ENCODE measurements at places on chromosomes 16 and 17.

DNA sequence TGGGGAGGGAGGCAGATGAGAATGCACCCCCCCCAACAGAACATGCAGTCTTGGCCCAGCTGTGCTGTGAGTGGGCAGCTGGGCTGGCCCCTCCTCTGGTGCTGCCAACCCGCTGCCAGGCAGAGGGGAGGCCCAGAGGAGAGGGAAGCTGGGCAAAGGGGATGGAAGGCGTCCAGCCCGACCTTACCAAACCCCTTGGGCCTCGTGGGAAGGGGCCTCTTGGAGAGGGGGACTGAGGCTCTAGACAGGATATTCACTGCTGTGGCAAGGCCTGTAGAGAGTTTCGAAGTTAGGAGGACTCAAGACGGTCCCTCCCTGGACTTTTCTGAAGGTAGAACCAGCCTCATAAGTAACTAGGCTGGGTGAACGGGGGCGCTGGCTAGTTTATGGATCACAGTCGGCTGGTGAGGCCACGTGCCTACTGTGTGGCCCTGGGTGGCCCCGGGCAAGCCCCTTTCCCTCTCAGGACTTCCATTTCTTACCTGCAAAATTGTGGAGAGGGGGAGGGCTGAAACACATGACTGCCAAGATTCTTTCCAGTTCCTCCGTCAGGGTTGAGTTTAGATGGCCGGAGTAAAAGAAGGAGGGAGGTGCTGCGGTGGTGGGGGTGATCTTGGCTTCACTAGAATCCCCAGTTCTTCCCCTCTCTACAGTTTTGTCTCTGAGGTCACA lies 857 bp upstream of the STAT5A start:
- no peak for DNase-seq

GRCh38 chr17:66576473-66576872 lies 258.4 kb upstream of the CACNG5 start:
- DNase-seq, result no peak

DNA sequence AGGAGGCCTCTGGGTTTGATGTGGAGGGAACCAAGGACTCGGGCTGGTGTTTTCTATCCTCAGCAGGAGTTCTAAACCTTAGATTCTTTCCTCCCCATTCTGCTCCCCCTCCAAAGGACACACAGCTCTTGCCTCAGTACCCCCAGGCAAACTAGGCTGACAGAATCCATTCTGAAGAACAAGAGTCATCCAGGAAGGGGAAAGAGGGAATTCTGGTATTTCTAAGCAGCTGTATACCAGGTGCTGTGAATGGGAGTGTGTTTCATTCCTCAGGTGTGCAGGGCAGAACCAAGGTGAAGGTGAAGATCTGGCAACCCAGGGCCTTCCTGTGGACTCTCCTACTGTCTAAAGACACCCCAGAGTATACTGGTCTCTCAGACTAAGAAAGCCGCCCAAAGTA lies 4.1 kb downstream of the INPP5K start:
- no peak for DNase-seq

- peak; percentile 83 for DNase-seq
Measured at GRCh38 chr17:979539-980405, at the start of gene NXN. NXN (minus strand) TSS chr17:979776.

DNA sequence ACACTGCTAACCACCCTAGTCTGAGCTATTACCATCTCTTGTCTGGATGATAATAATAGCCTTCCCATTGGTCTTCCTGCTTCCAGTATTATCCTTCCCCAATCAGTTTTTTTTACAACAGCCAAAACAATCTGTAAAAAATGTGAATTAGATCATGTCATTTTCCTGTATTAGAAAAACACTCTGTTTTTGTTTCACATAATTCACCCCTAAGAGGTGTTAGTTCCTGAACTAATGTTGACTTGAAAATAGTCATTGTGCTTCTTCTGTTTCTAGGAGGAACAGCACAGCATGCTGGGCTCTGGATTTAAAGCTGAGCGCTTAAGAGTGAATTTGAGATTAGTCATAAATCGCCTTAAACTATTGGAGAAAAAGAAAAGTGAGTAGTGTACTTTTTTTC lies 20.0 kb downstream of the IST1 start:
- no peak for DNase-seq

DNA sequence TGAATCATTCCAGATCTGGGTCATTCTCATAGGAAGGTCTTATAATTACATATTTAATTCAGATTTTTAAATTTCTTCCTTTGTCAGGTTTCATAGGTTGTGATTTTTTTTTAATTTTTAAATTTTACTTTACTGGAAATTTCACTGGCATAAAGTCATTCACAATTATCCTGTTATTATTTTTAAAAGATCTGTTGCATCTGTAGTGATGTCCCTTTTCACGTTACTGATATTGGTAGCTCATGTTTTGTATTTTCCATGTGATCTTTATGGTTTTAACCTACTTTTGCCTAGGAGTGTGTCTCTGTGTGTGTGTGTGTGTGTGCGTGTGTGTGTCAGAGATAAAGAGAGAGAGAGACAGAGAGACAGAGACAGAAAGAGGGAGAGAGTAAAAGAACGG lies 216.6 kb upstream of the KCNJ16 start:
- DNase-seq, result no peak

DNA sequence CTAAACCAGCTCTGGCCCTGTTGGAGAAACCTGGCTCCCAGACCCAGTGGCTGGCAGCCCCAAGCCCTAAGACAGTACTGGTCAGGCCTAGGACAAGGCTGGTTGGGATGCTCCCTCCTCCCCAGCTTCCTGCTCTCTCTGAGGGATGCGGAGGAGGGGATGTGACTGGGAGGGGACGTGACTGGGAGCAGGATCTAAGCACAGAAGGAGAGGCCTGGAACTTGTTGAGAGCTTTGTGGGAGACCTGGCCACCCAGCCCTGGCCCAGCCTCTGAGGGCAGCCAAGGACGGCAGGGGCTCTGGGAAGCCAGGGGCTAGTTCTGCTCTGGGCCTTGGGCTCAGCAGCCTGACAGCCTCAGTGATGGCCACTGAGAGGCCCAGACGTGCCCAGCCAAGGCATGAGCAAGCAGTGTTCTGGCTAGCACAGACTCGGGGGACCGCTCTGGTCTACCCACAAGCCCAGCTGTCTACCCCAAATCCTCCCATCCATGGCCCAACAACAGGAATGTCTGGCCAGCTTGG lies 22.8 kb downstream of the ATP6V0D1 start:
- DNase-seq, result no peak

DNA sequence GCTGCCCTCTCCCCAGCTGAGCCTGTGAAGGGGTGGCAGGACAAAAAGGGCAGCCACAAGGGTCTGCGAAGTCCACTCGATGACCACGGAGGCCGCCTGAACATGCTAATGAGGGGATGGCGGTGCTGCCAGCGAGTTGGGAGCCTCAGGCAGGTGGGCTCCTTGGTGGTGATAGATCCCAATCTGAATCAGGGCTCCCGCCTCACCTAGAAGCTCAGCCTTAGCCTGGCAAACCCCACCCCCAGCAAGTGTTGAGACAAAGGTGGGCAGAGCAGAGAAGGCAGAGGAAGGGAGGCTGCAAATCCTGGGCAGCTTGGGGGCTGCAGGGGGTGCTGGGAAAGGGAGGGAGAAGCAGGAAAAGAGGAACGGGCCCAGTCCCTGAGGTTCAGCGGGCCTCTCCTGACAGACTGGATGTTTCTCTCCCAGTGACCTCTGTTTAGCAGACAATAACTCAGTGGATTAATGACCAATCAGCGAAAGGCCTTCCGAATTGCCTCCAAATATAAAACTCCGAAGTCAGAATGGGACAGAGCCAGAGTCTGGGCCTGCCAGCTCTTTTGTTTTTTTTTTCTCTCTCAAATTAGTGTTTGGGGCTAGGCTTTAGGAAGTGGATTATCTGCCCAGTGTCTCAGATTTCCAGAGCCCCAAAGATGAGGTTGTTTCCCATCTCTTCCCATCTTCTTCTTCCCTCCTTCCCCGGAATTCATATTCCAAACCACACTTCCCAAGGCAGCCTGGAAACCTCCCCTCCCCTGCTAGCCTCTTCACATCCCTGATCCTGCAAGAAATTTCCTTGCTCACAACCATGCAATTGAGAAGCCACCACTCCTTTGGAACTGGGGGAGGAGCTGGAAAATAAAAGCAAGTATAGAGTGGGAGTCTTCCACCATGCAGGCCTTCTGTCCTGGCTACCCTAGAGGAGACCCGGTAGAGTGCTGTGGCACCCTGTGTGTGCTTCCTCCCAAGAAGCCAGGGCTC lies 15.2 kb upstream of the HOXB2 start:
- DNase-seq, result no peak

DNA sequence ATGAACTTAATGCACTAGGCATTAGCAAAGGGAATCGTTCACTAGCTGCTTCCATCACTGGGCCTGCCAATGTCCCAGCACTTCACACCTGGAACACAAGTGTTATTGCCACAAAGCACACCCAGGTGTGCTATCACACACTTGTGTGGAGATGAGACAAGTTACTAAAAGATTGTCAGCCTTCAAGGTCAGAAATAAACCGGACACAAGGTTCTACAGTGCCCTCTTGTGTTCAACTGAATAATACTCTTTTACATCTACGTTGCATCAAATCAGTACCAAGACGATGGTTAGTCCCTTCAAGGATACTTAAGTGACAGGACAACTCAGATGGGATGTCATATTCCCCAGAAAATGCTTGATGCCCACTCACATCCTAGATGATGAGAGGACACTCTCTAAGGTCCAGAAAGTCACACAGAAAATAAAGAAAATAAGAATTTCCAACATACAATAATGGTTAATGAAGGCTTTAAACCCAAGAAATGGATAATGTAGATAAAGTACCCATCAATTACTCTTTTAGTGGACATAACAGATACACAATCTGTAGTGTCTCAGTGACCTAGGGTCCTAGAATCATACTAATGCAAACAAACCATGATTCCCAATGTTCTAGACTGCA lies 16.4 kb upstream of the GLG1 start:
- DNase-seq, result peak; percentile 66

DNA sequence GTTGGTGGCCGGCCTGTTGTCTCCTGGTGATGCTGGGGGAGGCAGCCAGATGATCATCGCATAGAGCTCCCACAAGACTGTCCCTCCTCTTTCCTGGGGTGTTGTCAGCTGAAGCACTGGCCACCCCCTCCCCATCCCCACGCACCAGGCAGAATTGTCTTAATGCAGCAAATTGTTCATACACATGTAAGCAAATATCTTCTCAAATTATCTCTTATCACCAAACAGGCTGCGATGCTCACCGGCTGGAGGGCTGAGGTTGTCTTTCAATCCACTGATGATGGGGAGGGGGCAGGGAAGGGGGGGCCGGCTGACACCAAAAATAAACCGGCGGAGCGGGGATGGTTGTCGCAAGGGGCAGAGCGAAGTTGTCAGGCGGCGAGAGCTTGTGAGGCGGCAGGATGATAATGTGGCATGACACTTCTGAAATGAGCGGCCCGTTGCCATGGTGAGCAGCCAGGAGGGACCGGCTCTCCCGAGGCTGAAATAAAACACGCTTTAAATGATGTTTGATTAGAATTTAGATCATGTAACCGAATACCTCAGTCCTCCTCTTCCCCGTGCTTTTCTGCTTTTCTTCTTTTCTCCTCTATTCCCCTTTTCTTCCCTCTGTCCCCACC lies 59.8 kb downstream of the MRM1 start:
- DNase-seq, result no peak

DNA sequence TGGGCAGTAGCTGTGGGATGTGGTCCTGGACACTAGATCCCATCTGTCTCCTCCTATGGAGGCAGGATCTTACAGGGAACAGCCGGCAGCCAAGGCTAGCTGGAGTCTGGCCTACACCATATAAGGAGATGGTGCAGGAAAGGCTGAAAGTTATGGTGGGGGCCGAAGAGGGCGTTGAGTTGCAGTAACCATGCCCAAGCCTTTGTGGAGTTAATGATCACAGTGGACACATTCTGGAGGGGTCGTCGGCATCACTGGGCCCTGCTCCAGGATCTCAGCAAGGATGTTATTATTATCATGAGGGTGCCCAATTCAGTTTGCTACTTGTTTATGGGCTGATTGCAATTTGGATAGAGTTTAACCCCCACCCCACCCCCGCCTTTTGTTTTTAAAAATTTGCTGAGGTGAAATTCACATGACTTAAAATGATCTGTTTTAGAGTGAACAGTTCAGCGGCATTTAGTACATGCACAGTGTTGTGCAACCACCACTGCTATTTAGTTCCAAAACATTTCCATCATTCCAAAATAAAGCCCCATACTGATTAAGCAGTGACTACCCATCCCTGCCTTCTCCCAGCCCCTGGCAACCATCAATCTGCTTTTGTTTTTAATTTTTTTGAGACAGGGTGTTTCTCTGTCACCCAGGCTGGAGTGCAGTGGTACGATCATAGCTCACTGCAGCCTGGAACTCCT lies 184.3 kb upstream of the CACNG3 start:
- DNase-seq, result no peak

DNA sequence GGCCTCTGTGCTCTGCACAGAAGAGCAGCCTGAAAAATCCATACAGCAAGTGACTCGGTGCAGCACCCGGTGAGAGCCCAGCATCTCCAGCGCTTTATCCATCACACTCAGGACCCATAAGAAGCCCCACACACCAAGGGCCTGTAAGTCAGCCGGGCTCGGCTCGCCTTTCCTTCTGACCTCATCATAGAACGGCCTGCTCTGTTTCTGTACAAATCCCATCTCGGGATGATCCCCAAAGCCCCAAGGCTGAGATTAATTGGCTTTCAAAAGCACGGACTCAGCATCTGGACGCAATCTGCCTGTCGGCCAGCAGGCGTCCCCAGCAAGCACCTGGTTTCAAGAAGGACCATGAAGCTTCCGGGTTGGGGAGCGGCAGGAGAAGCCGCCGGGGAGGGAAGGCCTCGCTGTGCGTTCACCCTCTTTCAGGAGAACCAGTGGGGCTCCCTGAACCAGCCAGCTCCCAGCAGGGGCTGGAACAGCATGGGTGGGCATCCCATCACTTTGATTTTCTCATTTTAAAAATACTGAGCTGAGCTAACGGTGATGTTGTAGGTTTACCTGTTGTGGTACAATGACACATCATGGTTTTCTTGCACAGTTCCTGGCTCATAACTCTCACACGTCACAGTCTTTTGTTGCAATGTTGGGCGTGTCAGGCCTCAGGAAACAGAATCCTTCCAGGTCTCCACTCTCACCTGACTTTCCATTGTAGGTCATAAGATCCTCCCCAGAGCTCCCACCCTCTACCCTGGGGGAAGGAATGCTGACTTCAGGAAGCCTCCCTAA lies 6.7 kb downstream of the CCDC57 start:
- DNase-seq, result peak; percentile 90

DNA sequence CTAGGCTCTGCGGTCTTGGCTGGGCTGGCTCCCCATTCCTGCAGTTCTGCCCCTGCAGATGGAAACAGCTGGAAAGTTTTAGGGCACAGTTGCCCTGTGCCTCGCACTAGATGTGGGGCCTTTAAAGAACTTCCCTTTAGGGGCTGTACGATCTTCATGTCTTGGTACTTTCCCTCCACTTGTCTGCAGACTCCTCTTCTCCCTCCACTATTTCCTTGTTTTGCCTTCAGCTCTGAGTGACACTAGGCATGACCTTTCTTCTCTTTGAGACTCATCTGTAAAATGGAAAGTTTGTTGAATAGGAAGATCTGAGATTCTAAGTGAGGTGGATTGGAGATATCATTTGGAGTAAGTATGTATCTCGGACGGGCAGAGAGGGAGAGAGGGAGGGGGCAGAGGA lies 6.3 kb upstream of the TAC4 start:
- no peak for DNase-seq

DNA sequence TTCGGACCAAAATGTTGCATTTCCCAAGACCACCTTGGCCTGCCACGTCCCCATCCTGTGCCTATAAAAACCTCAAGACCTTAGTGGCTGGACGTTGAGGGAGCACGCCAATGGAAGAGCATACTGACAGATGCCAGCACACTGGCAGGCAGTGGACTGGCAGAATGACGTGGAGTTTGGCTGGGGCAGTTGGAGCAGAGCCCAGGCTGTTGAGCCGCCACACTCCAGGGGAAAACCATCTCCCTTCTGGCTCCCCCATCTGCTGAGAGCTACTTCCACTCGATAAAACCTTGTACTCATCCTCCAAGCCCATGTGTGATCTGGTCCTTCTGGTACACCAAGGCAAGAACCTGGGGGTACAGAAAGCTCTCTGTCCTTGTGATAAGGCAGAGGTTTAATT lies 494.1 kb downstream of the CDH11 start:
- no peak for DNase-seq

All from cardiac muscle cell (in vitro differentiated cells and primary cell).